ENCODE measurements at places on chromosomes 11 and 22. TPM values are rescaled to one million over a fixed set of nuclear protein-coding genes. Genes with fewer than 3 reads are reported as not detected.

DNA sequence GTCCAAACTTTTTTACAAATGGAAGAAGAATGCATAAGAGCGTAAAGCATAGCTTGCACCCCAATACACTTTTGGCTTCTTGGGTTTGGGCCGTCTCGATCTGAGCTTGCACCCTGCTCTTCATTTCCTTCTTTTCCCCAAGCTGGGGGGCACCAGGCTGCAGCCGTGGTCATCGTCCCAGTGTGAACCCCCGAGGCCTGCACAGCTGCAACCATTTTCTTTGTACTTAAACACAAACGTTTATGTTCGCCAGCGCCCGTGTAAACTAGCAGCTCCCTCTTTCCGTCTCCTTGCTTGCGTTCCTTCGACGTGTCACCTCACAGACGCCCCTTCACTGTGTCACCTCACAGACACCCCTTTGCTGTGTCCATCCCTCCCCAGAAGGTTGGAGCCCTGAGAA, 10.1 kb downstream of the KRTAP5-5 start:
- DNase-seq, result no peak

DNA sequence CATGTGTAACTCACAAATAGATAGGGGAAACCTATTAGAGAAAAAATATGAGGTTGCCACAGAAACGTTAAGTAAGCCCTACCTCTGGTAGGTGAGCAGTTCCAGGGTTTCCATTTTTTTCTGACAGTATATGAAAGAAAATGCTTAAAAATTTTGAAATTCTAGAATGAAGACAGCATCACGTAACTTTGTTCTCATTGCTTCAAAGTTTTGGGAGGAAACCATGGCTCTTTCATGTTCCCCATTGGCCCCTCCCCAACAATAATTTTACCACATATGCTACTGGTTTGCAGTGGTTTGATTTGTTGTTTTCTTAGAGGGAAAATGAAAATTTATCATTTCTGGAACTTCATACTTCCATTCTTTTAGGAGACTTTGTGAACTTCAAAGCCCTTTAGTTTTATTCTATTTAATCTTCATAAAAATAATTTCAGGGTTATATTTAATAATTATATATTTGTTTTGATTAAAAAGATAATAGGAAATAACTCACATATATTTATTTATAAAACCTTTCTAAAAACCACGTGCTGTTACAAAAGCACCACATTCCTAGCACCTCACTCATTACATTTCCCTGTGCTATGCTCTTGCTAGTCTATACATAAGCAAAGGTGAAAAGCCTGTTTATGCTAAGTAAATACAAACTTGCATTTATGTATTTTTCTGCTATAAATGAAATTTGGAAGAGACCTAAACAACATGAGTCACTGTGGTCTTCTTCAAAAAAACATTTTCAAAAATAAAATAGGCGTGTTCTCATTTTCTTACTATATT, 113.4 kb downstream of the CASP12 start:
- DNase-seq, result no peak

DNA sequence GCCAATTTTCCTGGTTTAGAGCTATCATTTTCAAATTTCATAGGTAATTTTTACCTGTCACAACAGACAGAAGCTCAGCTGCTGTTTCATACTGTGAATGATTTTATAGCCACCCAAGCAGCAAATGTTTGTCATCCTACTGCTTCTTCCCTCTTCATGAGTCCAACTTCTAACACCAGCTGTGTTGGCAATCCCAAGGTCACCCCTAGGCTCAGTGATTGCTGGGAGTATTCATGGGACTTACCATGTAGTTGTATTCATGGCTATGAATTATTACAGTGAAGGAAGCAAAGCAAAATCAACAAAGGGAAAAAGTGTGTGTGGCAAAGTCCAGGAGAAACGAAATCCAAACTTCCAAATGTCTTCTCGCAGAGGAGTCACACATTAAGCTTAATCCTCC, 28.5 kb downstream of the CUL5 start:
- no peak for DNase-seq

GRCh38 chr11:65771589-65772112, 9.1 kb downstream of the AP5B1 start:
- no peak for DNase-seq

- DNase-seq, result no peak
Observed at GRCh38 chr11:99988471-99988837, 698.6 kb upstream of the ARHGAP42 start.

- DNase-seq, result no peak
Observed at GRCh38 chr11:111510311-111510710, 1.9 kb downstream of the BTG4 start.

GRCh38 chr11:101835506-101836063, 79.2 kb upstream of the CEP126 start:
- DNase-seq, result no peak

DNA sequence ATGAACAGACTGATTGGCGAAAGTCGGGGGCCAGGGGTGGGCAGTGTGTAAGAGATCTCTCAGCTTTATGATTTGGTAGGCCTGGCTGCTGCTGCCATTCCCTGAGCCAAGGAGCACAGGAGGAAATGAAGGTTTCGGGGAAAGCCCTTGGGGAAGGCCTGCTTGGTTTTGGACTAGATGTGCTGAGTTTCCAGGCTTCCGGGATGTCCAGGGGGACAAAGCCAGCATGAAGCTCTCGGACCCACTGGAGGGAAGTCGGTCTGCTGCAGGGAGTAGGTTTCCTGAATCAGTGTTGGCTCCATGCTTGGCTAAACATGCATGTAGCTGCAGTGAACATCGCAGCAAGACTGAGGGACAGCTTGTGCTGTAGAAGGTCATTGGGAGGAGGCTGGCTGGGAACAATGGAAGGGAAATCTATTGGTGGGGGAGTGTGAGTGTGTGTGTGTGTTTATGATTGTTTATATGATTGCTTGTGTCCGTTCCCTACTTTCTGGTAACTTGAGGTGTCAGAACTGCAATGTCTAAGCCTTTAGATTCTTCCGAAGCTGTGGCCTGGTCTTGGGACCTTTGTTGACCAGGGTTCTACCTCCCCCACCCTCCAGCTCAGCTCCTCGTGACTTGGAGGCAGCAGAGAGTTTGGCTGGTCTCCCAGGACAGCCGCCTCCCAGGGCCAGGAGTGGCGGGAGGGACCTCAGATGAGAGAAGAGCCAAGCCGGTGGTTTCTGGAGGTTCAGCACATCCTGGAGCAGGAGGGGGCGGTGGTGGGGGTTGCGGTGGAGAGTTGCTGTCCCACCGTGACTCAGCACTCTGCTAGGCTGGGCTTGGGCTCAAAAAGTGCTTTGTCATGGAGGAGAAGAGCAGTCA, 4.0 kb upstream of the FTH1 start:
- DNase-seq, result peak; percentile 98

GRCh38 chr11:19988598-19988997, 171.7 kb downstream of the DBX1 start:
- DNase-seq, result no peak

GRCh38 chr11:17273668-17274282, 2.8 kb upstream of the NUCB2 start:
- DNase-seq, result no peak

- DNase-seq, result no peak
Observed at GRCh38 chr11:80819271-80819670, 1378.4 kb upstream of the TENM4 start.

DNA sequence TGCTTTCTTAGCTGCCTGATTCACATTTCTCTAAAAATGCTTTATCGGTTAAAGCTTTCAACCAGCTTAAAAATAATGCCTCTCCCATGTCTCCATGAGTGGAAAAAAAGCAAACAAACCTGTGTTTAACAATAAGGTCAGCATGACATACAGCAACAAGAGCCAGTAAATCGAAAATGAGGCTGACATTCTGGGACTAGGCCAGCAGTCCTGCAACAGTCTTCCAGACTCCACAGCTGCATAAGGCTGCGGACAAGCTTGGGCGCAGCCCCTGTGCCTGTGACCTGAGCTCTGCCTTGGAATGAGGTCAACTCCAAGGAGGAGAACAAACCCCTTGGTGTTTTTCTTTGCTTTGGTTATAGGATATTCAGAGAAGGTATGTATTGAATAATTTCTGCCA, 95.5 kb downstream of the PGR start:
- no peak for DNase-seq

The OR8G5 gene
- not detected for total RNA-seq

The KDM4E gene
- not detected for total RNA-seq

The GDPD4 gene
- 0.08 TPM for total RNA-seq

The TSGA10IP gene
- not detected for total RNA-seq

The FJX1 gene
- 37.2 TPM for total RNA-seq

The PRSS23 gene
- 56.6 TPM for total RNA-seq

The MUC2 gene
- not detected for total RNA-seq

The AIFM3 gene
- 1.5 TPM for total RNA-seq

The PIWIL4 gene
- 1.8 TPM for total RNA-seq

The LDHAL6A gene
- not detected for total RNA-seq

The KRTAP5-10 gene
- total RNA-seq, result not detected

The C22orf31 gene
- total RNA-seq, result not detected

The SERHL2 gene
- total RNA-seq, result 0.27 TPM

Data from kidney epithelial cell (primary cell).